Stimulated activated CD4-positive, alpha-beta T cell treated with anti-CD3 and anti-CD28 coated beads, Interleukin-12 subunit alpha, Interleukin-12 subunit beta, amount 100 ng/mL, for 48 hours (primary cell): ENCODE measurements at places on chromosomes 3 and 15.

GRCh38 chr3:169613053-169613803 lies 50.3 kb downstream of the MECOM start:
- no peak for DNase-seq

GRCh38 chr3:12948891-12949711 lies 107.7 kb upstream of the RPL32 start:
- peak; percentile 18 for DNase-seq

DNA sequence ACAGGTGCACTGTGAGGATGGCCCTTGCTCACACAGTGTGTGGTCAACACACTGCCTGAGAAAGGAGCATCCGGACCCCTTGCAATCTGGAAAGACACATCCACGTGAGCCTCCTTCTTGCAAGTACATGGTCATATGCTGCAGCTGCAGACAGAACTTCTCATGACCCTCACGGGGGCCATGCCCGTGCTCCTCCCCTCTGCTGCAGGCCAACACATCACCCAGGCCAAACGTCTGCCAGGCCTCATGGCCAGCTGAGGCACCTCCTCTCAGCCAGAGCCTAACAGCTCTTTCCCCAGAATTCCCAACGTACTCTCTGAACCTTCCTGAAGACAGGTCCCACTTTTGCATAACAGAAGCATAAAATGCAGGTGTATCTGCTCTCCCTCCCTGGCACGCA lies 25.3 kb downstream of the SLC41A3 start:
- DNase-seq = no peak

GRCh38 chr3:170864525-170865208 lies 5.3 kb downstream of the RPL22L1 start:
- no peak for DNase-seq

- no peak for DNase-seq
These were observed 210.4 kb upstream of the ZBTB20 start for GRCh38 chr3:115357456-115357855.

DNA sequence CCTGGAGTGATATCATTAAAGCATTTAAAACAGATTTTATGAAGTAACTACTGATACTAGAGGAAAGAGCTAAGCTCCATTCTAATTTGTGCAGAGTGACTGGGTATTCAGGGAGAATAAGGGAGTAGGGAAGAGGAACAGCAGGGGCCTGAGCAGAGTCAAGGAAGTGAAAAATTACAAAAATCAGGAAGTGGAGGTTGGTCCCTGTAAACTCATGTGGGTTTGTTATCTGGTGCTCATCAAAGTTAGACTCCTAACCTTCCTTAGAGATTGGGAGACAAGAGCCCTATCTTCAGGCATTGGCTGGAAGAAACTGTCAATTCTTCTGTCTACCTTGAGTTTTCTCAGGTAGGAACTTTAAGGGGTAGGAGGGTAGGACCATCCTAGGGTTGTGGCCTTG lies 82.5 kb downstream of the NEK11 start:
- DNase-seq = no peak

GRCh38 chr3:98376631-98377030 lies 13.8 kb upstream of the OR5K3 start:
- no peak for DNase-seq

DNA sequence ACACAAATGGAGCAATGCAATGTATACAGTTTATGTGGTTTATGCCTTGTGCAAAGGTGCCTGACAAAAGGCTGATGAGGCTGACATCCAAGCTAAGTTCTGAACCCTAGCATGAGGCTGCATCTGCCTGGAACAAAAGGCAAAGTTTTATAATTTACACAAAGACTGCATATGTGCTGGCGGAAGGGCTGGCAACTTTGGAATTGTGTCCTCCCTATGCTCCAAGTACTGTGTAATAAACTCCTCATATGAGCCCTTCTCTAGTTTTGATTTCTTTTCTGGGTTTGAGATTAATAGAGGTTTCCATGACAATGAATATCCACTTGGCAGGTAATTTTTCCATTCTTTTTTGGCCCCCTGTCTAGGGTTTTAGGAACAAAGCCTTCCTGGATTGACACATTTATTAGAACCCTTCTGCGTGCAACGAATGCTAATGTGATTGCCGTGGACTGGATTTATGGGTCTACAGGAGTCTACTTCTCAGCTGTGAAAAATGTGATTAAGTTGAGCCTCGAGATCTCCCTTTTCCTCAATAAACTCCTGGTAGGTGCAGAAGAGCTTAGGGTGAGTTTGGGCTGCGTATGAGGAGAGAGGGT lies 10.8 kb downstream of the PLA1A start:
- no peak for DNase-seq

DNA sequence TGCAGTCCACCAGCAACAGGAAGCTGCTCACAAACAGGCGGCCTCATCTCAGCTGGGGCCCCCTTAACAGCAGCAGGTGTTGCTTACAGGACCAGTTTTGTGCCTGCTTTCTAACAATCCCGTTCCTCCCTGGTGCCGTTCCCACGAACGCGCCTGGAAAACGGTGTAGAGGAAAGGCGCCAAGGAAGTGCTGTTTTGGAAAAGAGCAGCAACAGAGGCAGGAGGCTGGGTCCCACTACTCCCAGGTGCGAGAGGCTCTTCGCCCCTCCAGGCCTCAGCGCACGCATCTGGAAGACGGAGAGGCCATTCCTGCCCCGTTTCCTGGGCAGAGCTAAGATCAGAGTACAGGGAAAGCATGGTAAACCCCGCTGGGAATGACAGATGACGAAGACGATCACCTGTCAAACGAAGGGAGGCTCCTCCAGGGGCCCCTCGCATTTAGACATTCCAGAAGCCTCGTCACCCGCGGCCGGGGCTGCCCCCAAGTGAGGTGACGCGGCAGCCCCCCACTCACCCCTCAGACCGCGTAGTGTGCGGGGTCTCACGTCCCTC lies 603 bp downstream of the SCAPER start:
- DNase-seq = peak; percentile 13

- DNase-seq = no peak
These were observed 10.8 kb downstream of the ZNF774 start for GRCh38 chr15:90362936-90363212.

DNA sequence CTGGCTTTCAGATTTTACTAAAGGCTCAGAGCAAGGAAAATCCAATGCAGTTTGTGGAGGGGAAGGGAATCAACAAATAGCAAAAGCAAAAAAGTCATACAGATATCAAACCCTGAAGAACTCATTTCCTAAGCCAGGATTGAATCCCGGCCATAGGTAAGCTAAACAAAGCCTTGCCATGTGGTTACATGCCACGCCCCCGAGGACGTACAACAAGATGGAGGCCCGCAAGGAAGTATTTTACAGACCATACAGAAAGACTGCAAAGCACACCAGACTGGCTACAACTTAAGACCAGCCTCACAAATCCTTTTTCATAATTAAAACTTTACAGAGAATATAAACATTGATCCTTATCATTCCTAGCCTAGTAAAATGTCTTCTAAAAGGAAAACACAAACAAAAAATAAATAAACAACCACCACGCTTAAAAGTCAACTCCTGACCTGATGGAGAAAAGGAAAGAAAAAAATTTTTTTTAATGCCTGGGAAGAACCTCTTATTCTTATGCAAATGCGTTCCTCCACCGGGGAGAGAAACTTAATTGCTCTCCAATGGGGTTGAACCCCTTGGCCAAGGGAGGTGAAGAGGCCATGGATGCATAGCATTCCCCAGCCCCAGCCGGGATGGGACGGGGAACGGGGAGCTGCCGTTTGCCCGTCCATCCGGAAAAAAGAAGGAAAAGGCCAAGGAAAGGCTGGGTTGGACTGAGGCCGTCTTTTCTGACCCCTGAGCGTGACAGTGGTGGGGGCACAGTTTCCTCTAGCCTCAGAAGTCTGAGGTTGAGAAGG lies 39.3 kb downstream of the IL1RAP start:
- DNase-seq = no peak

DNA sequence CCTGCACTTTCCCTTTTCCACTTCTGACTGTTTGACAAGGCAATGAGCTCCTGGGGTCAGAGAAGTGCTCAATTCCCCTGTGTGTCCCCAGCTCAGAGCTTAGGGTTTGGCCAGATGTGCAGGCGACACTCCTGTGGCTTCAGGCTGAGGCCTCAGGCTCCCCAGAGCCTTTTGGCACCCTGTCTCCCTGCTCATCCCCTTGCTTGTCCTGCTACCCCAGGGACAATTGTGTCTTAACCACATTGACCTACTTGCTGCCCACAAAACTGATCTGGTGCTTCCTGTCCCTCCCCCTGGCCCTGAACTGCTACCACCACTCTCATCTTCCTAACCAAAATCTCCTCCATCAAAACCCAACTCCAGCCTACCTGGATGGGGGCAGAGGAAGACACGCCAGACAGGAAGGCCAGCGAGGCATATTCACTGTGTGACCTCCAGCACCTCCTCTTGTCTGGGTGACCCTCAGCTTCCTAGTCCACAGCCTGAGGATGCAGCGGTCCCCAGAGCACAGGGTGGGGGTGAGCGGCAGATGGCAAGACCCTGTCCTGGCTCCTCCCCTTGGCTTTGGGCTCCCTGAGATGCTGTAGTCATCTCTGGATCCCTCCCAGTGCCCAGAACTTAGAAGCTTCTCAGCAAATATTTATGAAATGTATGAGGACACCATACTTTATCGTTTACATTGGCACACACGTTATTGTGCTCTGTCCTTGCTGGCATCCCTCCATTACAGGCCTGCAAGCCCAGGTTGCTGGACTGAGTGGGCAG lies 98.9 kb upstream of the SLC6A6 start:
- no peak for DNase-seq

GRCh38 chr3:177589911-177590381 lies 392.7 kb upstream of the TBL1XR1 start:
- no peak for DNase-seq

DNA sequence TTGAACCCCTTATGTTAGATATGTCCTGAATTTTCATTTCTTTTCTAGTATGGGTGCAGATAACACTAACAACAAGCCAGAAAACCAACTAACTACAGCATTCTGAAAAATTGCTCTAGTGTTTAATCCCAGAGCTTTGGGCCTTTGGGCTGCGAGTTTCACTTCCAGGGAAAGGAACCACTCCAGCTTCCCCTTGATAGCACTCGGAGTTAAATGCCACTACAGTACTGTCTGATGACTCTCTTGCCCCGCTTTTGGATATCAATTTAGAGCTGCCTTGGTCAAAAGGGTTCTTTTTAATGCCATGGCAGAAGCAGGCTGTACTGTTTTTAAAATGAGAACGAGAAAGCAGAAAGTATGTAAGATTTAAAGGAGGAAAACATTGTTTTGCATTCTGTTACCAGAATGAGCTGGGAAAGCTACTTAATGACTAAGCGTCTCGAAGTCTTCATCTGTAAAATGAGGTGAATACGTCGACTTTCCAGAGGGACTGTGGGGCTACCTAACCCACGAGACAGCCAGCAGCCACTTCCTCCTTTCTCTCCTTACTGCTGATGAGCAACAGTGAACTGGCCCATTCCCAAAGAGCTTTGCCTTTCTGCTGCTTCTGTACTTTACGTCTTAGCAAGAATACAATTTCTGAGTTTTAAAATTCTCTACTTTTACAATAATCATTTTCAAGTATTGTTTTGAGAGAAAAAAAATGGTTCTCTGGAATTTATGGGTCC lies 299.3 kb upstream of the LYSMD4 start:
- DNase-seq = no peak

DNA sequence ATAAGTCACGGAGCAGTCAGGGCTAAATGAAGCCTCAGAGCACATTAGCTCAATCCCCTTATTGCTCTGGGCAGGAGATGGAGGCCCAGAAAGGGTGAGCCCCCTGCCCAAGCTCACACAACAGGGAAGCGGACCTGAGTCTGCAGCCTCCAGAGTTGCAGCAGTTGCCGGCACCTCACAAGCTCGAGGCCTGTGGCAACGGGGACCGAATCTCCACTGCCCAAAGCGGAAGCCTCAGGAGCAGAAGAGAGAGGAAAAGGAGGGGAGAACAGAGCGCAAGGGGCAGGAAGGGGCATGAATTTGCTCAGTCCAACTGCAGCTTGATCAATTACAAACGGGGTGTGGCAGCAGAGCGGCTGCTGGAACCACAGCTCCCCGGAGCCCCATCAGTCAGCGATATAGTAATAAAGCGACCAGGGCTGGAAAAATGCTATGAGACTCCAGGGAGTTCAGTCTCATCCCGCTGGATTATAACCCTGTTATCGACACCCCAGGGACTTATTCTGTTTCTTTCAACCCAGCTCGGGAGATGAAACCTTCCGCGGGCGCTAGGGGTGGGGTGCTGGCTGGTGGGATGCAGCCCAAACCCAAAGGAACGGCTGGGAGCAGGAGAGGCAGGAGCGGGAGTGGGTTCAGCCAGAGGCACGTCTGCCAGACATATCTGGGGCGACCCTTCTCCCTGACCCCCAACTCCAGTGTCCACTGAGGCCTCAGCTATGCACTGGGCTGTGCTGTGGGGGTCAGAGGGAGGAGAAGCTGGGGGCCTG lies 219.7 kb upstream of the LINGO1 start:
- no peak for DNase-seq

GRCh38 chr3:177640319-177640965 lies 443.2 kb upstream of the TBL1XR1 start:
- DNase-seq = no peak

DNA sequence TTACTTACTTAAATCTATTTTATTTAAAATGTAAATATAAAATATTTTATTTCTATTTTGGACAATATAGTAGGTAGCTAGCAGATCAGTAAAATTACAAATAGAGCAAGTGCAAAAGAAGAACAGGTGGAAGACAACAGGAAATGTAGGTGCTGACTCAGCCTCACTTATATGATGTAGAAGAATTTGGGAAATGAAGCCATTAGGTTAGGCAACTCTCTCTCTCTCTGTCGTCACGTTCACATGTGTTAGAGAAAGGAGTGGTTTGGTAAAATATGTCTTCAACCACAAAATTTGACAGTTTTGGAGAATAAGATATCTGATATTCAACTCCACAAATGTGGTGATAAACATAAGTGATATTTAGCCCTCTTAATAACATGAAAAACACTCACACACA lies 532.5 kb upstream of the KCNMB2 start:
- no peak for DNase-seq

DNA sequence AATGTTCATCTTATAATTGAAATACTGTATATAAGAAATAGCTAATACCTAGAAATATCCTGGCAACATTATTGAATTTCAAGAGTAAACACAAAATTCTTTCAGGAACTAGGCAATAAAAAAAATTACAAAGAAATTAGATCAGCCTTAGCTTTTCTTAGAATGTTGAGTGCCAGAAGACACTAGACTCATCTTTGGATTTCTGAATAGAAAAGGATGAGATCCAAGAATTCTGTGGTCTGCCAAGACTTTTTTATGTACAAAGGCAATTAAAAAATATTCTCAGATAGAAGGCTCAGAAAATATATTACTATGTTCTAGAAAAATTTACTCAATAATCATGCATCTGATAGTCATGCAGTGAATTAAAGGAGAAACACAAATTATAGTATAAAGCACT lies 294.5 kb upstream of the CDIN1 start:
- no peak for DNase-seq

GRCh38 chr15:88257311-88258092 lies 963 bp upstream of the NTRK3 start:
- no peak for DNase-seq

DNA sequence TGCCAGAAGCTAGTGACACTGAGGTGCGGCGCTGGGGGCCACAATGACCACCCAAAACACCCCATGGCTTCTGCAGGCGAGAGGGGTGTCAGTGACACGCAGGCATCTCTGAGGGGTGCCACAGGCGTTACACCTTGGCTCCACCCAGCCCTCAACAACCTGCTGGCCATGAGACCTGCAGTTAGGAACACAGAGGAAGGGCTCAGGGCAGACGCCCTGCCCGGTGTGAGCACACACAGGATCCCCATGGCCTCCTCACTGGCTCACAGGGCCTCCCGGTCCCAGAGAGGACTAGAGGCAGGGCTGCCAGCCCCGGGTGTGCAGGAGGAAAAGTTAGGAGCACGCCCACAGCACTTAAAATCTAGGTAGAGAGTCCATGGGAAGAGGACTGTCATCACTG lies 35.1 kb downstream of the CYFIP1 start:
- no peak for DNase-seq

GRCh38 chr3:165859061-165859460 lies 21.8 kb upstream of the BCHE start:
- no peak for DNase-seq
